ENCODE measurements at places on chromosomes 16 and 17.

DNA sequence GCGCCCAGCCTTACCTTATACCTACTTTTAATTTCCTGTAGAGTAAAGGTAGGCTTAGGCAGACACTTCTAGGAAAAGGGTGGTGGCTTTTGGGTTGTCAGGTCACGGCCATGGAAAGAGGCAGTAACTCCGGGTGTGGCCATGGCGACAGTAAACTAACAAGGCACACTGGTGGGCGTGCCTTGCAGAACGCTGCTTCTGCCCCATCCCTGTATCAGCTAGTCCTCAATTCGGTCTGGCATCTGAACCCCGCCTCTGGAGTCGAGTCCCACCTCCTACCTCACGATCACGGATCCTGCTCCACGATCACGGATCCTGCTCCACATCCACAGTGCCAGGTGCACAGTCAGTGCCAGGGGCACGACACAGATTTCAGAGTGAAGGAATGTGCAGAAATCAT, 5.6 kb downstream of the ADCY9 start:
- DNase-seq = no peak

GRCh38 chr17:75450270-75450669, 6.2 kb upstream of the TMEM94 start:
- no peak for DNase-seq

GRCh38 chr16:88290850-88291830, 91.6 kb upstream of the ZNF469 start:
- no peak for DNase-seq

GRCh38 chr17:75512926-75513640, 2.3 kb downstream of the CASKIN2 start:
- no peak for DNase-seq

- DNase-seq = no peak
Measured at GRCh38 chr17:82272495-82273326, 789 bp downstream of the CSNK1D start.

- no peak for DNase-seq
Measured at GRCh38 chr17:66898536-66898935, 63.6 kb downstream of the CACNG5 start.

- no peak for DNase-seq
Measured at GRCh38 chr16:23020084-23020483, 129.2 kb downstream of the USP31 start.

DNA sequence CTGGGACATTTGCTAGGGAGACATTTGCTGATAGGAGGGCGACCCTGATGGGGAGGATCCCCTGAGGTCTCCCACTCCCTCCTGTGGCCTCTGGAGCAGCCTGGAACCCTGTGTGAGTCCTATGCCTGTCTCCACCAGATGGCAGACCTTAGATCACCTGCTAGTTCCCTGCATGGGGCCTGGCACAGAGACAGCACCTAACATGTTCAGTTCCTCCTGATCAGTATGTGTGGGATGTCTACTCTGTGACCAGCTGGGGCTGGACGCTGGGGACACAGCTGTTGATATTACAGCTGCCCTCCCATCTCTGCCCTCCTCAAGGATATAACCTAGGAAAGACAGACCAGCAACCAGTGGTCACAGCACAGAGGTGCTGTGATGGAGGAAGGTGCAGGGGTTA, 1.1 kb upstream of the ADCY7 start:
- no peak for DNase-seq

DNA sequence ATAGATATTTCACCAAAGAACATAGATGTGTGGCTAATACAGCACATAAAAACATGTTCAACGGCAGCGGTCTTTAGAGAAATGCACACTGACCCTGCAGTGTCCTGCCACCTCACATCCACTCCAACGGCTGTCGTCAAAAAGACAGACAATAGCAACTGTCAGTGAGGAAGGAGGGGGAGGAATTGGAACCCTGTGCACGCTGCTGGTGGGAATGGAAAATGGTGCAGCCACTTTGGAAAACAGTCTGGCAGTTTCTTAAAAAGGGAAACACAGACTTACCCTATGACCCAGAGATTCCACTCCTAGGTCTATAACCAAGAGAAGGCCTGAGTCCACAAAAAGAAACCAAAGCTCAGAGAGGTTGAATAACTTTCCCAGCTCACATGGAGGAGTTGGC, 7.7 kb downstream of the CEP295NL start:
- no peak for DNase-seq

- no peak for DNase-seq
Measured at GRCh38 chr16:65624229-65624628, 502.4 kb upstream of the CDH11 start.

DNA sequence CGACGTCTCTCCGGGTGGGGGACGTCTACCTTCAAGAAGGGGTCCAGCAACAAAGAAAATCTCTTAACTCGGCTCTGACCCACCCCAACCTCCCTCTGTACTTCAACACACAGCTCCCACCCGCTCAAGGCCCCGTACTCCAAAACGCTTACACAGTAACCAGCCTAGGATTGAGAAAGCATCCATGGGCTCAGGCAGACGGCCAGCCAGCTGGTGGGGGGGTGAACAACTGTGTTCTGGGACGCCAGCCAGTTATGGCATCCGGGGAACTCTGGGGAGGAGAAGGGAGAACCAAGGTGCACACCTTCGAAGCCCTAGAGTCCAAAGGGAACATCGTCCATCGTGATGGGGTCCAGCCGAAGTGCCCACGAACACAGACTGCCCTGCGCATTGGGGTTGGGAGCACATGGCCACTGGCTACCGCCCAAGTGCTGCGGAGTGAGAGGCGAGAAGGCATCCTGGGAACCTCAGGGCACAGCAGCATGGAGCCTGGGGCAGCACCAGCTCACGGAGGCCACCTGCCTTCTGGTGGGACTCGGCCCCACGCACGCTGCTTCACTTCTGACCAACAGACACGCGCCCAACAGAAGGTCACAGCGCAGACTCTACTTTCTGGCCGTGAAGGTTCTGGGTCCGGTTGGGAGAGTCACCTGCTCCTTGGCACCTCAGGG, 14.3 kb downstream of the SLC16A3 start:
- peak; percentile 33 for DNase-seq

- no peak for DNase-seq
Measured at GRCh38 chr17:46732754-46733398, 85.6 kb downstream of the WNT3 start.

DNA sequence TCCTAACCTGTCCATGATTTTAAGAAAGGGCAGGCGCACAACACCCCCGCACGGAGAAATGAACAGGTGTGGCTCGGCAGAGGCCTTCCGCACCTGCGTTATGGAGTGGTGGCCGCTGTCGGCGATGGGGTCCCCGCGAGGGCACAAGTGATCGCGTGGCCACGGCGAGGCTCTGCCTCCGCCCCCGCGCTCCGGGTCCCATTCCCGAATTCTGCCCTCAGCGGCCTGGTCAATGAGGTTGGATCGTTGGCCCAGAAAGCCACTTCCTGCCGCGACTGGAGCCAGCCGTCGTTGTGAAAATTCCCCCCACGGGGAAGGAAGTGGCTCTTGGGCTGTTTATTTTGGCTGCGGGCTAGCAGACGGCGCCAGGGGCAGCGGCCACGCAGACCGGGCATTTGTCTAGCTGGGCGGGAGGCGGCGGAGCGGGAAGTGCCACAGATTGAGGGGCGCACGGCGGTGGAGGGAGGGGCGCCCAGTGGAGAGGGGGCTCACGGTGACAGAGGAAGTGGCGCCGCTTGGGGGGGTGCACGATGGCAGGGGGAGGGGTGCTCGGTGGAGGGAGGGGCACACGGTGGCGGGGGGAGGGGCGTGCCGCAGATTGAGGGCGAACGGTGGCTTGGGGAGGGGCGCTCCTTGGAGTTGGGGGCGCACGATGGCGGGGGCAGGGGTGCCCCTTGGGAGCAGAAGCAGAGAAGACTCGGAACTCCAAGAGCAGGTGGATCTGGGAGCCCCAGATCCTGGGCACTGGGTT, 25.0 kb downstream of the MRC2 start:
- no peak for DNase-seq

DNA sequence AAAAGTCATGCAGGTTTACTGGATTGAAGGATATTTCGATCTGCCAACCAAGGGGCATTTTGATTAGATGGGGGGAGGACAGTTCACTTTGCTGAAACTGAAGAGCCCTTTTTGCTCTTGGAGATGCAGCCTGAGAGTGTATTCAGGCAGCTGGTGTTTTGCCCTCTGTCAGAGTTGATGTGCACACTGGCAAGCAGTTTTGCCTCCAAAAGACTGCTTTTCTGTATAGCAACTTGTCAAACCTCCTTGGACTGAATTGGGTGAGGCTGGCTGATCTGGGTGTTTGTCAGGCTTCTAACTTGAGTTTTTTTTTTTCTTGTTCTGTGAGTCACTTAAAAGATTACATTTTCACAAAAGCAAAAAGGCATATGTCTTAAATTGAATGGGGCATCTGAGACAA, 22.6 kb upstream of the ANKFN1 start:
- DNase-seq = no peak

DNA sequence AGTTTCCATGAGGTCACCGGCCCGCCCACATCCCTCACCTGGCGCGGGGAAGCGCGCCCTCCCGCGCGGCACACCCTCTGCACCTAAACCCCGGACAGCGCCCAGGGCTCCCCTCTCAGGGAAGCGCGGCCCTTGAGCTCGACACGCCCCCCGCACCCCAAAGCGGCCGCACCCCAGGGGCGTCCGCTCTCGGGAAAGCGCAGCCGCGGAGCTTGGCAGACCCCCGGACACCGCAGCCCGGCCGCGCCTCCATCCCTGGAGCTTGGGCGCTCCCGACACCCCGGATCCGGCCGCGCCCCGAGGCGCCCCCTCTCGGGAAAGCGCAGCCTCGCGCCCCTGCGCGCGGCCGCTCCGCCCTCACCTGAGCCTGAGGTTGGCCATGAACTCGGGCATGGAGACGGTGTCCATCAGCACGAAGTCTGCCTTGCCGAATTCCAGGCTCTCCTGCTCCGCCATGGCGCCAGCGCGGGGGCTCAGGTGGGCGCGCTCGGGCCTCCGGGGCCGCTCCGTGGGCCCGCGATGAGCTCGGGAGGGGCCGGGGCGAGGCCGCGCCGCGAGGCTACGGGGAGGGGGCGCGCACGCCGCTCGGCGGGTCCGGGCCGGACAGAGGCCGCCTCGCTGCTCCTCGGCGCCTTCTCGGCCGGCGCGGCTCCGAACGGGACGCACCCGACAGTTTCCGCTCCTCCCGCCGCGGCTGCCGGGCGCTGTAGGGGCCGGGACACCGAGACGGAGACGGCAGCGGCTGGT, at the start of gene MYO1D:
Gene MYO1D, minus strand, starts transcription at position 708 of the 747 bp plus-strand sequence. Its CDS starts 252 bp downstream, at position 456.
- no peak for DNase-seq

DNA sequence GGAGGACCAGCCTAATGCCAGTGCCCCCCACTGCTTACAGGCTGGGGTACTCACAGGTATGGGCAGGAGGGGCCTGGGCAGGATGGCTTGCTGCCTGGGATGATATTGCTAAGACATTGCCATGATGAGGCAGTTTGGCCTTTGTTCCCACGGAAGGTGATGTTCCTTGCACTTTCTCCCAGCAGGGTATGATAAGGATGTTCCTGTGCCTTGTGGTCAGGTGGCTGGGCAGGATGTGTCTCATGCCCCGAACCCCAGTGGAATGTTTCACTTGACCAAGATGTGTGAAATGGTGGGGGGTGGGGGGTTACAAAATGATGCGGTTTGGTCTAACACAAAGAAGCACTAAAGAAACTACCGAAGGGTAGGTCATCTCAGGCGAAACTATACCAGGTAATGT, 337.8 kb upstream of the ZFHX3 start:
- no peak for DNase-seq

GRCh38 chr17:6046431-6046830, 23.7 kb upstream of the WSCD1 start:
- DNase-seq = no peak

- DNase-seq = no peak
Measured at GRCh38 chr17:64254755-64255154, 8.3 kb downstream of the TEX2 start.

GRCh38 chr16:70664325-70665112, 18.2 kb downstream of the IL34 start:
- DNase-seq = no peak

Measured in cerebellar nuclear complex (tissue), 1 donor.